ENCODE measurements at places on chromosomes 6 and 20.

DNA sequence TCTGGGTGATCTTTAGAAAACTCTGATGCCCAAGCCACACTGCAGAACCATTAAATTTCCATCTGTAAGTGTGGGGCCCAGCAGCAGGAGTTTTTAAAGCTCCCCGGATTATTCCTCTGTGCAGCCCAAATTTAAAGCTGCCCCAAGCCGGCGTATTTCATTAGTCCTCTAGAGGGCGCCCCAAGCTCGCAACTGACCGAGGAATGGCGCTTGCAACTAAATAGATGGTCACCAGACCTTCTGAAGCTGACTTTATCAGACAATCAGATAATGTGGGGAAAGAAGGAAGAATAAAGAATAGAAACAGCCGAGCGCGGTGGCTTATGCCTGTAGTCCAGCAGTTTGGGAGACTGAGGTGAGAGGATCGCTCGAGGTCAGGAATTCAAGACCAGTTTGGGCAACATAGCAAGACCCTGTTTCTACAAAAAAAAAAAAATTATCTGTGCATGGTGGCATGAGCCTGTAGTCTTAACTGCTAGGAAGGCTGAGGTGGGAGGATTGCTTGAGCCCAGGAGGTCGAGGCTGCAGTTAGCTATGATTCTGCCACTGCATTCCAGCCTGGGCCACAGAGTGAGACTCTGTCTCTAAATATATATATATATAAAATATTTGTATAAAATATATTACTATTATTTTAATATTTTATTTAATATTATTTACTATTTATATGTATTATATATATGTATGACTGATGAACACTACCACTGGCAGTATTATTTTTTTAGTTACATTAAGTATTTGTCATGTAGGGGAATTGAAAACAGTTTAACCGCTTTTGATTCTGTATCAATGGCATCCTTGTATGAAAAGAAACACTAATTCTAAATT, 56.0 kb downstream of the OTOR start:
- peak; percentile 35 for DNase-seq

DNA sequence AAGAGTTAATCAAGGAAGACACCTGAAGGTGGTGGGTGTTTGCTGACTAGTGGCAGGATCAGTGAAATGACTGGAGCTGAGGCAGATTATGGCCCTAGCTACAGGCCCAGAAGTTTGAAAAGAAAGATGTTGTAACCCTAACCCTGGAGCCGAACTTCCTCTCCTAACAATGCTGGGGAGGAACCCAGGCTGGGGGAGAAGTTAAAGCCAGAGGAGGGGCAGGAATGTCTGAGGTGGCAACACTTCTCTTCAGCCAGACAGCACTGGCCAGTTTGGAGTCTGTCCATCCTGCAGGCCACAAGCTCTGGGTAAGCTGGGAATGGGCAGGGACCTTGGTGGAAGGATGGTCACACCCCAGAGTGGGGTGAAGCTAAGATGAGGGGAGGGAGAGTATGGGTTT, at the start of gene LST1:
Gene LST1, plus strand, starts transcription at position 270 of the 400 bp plus-strand sequence. CDS start 1,023 bp downstream, outside the sequence.
- no peak for DNase-seq

GRCh38 chr6:99434702-99435530, 9.8 kb upstream of the PNISR start:
- DNase-seq: peak; percentile 5

GRCh38 chr20:41261260-41261659, 56.3 kb downstream of the ZHX3 start:
- DNase-seq: no peak

DNA sequence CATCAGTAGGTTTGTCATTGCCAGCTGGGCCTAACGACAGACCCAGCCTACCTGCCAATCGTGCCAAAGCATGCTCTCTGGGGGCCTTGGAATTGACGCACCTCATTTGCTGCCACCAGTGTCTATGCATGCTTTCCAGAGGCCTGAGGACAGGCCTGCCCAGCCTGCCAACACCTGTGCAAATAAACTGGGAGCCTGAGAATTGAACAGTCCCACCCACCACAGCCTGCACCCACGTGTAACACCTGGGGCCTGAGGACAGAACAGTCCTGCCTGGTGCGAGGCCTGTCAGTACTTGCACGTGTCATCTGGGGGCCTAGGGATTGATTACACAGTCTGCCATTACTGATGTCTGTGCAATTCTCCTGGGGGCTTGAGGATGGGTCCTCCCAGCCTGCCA, 6.2 kb upstream of the RNF217 start:
- DNase-seq: no peak

DNA sequence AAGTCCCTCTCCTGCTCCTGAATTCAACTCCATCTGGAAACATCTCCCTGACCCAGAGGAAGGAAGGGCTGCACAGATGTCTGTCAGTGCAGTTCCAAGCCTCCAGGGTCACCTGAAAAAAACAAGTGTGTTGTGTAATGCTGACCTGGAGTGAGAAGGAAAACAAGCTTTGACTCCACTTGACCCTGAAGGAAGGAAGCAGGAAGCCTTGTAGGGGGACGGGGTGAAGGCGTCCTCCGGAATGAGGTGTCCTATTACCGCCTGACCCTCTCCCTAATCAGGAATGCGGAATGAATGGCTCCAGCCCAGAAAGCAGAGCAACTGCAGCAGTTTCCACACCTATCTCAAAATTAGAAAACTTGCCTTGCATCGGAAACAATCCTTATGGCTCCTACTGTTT, 13.9 kb upstream of the ADGRF5 start:
- no peak for DNase-seq

DNA sequence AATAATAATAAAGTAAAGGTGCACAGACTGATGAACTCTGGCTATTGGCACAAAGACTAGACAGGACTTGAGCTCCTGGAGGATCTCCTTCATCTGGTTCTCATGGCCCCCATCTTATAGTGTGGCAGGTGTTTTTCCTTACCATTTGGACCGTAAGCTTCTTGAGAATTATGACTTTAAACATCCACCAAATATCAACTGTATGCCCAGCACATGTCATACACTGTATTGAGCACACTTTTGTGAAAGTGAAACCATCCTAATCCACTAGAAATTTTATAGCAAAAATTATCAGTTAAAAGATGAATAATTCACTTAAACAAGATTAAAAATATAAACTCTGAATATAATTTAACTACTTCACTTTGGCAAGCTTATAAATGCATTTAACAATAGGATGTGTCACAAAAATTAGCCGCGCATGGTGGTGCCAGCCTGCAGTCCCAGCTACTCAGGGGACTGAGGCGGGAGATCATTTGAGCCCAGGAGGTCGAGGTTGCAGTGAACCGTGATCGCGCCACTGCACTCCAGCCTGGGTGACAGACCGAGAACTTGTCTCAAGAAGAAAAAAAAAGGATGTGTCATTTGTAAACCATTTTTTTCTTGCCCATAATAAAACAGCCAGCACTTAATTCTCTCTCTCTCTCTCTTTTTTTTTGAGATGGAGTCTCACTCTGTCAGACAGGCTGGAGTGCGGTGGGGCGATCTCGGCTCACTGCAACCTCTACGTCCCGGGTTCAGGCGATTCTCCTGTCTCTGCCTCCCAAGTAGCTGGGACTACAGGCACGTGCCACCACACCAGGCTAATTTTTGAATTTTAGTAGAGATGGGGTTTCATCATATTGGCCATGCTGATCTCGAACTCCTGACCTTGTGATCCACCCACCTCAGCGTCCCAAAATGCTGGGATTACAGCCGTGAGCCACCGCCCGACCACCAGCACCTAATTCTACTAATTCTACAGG, 9.1 kb downstream of the HIVEP2 start:
- DNase-seq: no peak

GRCh38 chr6:21431526-21431925, 162.0 kb upstream of the SOX4 start:
- DNase-seq: no peak

DNA sequence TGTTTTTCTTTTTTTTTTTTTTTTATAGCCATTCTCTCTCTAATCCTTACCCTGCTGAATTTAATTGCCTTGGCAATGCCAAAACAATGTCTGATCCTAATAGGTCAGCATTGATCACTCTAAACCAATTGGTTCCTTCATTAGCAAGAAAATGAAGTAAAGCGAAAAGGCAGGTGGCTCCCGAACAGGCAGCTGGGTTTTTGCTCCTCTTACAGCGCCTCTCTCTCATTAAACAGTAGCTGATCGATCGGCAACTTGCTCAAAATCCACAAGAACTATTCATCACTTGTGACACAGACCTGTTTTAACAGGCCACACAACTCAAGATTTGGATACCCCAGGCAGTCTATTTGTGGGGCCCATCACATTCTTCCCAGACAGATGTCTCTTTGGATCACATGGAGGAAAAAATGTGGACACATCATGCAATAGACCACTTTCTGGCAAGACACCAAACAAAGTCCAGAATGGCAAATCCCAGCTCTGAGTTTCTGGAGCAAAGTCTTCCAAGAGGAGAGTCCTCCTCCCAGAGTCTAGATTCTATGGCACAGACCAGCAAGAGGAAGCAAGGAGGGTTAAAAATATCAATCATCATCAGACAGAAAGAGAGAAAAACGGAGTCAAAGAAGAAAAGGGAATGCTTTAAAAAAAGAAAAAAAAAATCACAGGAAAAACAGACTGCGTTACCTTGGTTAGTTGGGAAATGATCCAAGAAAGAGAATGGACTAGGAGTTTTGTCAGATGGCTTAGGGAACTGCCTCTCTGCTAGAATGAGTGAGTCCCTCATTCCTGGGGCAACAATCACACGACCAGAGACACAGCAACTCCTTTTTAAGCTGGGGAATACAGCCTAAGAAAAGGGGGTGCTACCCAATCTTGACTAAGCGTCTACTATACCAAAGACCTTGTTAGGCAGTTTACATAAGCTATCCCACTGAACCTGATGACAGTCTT, 247.8 kb downstream of the BTBD9 start:
- DNase-seq: no peak

DNA sequence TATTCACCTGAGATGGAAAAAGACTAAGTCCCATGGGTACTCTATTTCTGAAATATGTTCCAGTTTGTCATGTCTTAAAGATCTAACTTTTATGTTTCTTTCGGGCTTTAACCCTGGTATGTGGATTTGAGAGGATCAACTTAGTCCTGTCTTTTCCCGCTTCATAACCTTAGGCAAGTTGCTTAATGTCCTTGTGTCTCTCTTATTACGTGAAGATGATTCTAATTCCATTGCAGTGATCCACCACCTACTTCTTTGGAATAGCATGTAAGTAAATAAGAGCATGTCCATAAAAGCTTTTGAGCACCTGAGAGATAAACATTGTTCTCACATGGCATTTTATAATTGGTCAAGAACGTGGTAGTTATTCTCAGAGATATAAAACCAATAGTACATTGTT, 23.0 kb downstream of the SPTLC3 start:
- DNase-seq: no peak

GRCh38 chr6:11615214-11615602, 77.7 kb downstream of the TMEM170B start:
- no peak for DNase-seq

DNA sequence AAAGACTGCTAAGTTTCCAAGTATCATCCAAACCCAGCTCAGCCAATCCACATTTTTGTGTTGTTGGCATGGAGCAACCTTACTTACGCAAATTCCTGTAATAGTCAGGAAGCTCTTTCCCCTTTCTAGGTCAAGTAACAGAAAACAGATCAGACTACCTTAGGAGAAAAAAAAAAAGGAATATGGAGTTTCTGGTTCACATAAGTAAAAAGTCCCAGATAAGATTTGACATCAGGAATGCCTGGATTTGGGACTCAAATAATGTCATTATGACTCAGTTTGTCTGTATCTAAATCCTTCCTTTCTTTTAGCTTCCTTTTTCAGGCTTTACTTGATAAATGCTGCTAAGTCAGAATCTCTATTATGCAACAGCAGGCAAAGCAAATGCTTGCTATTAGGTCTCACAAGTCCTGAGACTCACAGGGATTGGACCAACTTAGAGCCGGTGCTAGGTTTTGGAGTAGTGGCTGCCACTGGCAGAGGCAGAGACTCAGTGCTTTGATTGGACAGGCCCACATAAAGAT, 44.5 kb downstream of the NCOA7 start:
- no peak for DNase-seq

- DNase-seq: no peak
Measured at GRCh38 chr20:23955896-23956295, 32.7 kb downstream of the GGTLC1 start.
